LHCN-M2 (cell line): ENCODE measurements at places on chromosomes 13 and 19. TPM values are rescaled to one million over a fixed set of nuclear protein-coding genes. Genes with fewer than 3 reads are reported as not detected.

- peak; percentile 41 for DNase-seq
These were observed 26.8 kb downstream of the ZNF627 start for GRCh38 chr19:11624069-11624463.

DNA sequence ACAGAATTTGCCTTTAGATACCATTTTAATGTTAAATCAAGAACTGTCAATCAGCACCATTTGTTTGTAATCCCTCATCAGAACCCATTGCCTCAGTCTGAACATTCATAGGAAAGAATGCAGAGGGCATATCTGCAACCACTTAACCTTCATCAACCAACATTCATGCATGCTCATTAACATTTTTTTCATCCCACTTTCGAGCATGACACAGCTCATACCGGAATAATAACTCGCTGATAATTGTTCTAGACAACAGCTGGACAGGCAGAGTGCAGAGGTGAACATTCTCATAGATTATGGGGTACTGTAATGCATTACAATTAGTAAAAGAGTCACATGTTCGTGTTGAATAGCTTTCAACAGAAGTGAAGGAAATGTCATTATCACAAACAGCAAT is 216.8 kb downstream of the DIAPH3 start:
- peak; percentile 69 for DNase-seq

DNA sequence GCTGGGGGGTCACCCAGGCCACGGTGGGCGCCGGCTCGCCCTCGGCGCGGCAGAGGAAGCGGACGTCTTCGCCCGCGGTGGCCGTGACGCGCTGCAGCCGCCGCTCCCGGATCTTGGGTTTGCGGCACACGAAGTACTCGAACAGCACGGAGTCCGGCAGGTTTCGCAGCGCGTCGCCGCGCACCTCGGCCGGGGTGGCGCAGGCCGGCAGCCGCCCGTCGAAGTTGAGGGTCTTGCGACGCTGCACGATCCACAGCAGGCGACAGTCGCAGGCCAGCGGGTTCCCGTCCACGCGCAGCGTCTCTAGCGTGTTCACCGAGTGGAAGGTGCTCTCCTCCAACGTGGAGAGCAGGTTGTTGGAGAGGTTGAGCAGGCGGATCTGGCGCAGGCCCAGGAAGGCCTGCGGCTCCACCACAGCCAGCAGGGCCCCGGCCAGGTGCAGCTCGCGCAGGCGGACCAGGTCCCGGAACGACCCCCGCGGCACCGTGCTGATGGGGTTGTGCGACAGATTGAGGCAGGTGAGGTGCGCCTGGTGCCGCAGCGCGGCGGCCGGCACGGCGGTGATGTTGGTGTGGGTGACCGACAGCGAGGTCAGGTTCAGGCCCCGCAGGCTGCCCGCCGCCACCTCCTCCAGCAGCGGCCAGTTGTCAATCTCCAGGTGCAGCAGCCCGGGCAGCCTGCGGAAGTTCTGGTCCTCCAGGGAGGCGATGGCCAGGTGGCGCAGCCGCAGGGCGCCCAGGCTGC is 8.6 kb upstream of the PEAK3 start:
- no peak for DNase-seq

GRCh38 chr19:58569191-58569942 is 3.8 kb downstream of the MZF1 start:
- DNase-seq: no peak

DNA sequence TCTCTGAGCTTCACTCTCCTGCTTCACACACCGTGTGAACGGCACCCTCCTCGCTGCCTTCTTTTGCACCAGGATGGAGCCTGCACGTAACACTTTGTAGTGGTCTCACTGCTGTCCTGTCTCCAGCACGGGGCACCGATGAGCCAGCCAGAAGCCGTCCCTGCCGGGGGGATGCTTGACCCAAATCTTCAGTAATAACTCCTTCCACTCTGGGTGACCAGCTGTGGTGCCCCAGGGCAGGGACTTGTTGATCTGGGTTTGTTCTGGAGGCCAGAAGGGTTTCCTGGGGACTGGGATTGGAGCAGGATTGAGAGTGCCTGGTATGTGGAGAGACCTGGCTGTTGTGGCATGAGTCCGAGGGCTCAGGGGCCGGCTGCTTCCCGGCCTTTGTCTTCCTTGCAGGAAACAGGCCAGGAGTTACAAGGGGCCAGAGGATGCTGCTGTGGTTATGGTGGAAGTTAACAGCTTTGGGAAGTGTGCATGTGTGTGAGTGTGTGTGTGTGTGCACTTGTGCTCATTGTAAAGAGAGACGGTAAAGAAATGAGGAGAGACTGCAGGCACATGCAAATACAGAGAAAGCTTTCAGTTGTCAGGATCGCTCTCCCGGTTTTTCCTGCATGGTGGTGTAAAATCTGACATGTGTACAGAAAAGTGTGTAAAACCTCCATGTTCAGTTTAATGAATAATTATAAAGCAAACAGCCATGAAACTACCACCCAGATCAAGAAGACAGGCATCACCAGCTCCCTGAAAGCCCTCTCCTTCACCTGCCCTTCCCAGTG is 18.9 kb downstream of the PAK4 start:
- no peak for DNase-seq

DNA sequence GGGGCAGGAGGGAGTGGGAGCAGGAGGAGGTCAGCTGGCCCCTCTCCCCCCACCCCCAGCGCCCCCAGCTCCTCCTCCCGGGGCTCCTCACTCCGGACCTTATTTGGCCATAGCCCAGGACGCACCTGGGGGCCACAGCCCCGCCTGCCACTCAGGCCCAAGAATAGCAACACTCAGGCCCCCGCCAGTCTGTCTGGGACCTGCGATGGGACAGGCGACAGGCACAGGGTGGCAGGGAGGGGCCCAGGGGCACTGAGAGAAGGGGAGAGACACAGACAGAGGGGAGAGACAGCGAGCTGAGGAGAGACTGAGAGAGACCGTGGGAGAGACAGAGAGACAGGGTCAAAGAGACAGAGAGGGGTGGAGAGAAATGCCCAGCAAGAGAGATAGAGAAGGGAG is 10.2 kb downstream of the JOSD2 start:
- no peak for DNase-seq

DNA sequence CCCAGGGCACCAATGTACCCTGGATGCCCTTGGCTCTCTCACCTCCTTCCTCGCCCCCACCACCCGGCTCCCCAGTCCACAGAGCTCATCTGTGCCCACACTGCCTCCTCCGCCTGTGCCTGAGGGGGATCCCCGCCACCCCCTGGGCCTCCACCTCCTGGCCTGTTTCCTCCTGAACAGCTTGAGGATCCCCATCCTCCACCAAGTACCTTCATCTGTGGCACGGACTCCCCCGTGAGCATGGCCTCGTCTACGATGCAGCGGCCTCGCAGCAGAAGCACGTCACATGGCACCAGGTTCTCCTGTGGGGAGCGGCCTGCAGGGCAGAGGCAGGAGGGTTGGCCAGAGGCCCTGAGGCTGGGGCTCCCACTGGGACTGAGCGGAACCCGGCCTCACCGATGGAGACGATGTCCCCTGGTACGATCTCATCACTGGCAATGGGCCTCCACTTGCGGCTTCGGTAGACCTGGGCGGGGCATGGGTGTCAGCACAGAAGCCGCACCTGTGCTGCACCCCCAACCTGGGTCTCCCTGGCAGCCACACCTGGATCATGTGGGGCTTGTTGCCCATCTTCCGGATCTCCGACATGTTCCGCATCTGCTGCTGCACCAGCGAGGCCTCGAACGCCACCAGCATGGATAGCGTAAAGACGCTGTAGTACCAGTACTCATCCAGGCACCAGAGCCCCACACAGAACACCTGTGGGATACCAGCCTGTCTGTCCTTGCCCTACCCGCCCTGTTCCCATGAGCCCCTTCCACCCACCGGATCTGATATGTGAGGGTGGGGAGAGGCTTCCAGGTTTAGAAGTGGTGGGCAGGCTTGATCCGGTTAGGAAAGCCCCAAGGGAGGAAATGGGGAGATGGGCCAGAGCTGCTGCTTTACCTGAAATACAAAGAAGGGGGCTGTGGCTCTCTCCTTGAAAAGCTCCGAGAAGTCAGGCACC is 6.8 kb downstream of the ATP13A1 start:
- DNase-seq: no peak

DNA sequence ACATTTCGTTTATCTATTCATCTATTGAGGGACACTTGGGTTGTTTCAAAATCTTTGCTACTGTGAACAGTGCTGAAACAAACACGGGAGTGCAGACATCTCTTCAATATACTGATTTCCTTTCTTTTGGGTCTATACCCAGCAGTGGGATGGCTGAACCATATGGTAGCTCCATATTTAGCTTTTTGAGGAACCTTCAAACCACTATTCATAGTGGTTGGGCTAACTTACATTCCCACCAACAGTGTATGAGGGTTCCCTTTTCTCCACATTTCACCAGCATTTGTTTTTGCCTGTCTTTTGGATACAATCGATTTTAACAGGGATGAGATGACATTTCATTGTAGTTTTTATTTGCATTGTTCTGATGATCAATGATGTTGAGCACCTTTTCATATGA is 798.2 kb downstream of the UQCRFS1 start:
- no peak for DNase-seq

DNA sequence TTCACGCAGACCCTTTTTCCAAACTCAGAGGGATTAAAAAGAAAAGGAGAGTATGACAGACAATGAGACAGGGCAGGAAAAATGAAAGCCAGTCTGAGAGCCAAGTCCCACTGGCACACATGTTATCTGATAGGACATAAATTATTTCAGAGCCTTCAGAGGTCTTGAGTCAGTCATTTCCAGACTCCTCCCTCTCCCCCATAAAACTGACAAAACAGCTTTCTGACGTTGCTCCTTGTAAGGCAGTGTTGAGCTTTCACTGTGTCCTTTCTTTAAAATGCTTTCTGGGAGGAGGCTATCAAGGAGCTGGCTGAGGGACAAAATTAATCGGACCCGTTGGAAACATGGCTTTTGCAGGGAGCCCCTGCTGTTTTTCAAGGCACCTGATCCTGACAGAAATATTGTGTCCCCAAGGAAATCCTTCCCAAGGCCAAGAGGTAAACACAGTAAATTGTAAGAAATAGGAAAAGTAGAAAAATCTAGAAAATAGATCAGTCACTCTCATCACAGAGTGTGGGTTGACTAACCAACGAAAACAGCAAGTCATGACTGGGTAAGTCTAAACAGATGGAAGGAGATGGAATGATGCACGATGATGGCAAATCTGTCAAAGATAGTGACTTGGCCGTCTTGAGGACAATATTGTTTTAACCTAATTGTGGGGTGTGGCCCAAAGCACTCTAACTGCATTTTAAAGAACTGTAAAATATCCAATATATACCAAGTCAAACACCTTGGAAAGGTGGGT is 89.7 kb downstream of the DCT start:
- no peak for DNase-seq

DNA sequence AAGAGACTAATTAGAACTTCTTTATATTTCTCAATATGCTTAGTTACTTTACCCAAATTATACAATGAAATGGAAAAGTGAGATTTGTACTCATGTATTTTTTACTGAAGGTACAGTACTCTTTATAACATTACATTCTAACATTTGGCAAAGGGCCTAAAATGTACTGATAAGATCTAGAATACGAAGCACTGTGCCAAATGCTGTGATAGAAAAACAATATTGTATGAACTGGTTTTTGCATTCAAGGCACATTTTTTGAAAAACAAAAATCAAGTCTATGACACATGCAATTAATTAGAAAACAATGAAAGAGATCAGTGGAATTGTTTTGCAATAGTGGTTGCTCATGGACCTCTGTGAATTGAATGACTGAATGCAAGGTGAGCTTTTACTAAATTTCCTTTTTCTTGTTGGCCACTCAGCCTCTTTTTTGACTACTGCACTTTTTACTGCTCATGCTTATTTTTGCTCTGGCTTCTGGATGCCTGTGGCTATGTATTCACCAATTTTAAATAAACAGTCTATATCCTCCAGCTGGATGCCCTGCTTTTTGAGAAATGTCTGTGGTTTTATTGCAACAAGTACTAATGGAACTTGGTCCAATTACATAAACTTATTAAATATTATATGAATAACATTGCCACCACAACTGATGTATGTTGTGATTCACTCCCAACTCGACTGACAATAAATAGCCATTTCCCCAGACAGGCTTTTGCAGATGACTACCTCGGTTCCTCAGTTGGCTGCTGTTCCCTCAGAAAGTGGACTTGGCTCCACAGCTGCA is 41.4 kb upstream of the OBI1 start:
- no peak for DNase-seq

GRCh38 chr19:1429750-1430149 is 8.4 kb upstream of the RPS15 start:
- no peak for DNase-seq

- no peak for DNase-seq
These were observed 1.4 kb downstream of the UPF1 start for GRCh38 chr19:18833141-18833476.

GRCh38 chr13:88718781-88719180 is 1047.6 kb downstream of the SLITRK5 start:
- DNase-seq: no peak

GRCh38 chr19:54325631-54326030 is 12.7 kb upstream of the LILRA5 start:
- no peak for DNase-seq

DNA sequence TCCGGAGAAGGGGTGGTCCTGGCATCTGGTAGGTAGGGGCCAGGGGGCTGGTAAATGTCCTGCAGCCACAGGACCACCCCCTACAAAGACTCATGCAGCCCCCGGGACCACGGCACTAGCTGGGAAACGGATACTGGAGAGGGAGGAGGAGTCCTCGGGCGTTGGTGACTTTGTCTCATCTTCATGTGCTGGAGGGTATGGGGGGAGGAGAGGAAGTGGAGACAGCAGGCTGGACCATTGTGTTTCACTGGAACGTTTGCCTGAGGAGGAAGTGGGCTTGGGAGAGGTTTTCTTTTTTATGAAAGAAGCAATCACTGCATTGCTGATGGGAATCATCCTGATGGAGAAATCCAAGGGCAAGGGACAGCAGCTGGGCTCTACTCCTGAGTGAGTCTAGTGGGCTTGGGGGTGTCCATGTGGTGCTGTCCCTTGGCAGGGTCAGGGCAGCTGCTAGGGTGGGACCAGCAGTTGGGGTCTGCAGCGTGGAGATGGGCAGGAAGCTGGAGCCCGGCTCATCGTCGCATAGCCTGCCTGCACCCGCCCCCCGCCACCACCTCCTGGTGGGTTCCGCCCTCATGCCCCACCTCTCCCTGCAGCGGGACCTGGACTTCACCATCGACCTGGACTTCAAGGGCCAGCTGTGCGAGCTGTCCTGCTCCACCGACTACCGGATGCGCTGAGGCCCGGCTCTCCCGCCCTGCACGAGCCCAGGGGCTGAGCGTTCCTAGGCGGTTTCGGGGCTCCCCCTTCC is 1.7 kb upstream of the ADM5 start:
- no peak for DNase-seq

Gene POU2F2
- total RNA-seq: 0.06 TPM in 1 of 2 replicates, not detected in the other

Gene SMAD9
- 5.1 and 6.8 TPM in 2 replicates for total RNA-seq

Gene SLC10A2
- not detected in 2 replicates for total RNA-seq

Gene SMIM44
- total RNA-seq: not detected in 2 replicates

Gene SLC5A5
- total RNA-seq: not detected in 2 replicates
